Activated naive CD8-positive, alpha-beta T cell treated with anti-CD3 and anti-CD28 coated beads, Interleukin-2, amount 50 U/mL, for 16 hours (primary cell): ENCODE measurements at places on chromosomes 2 and 18.

GRCh38 chr2:202376460-202377206 is 506 bp downstream of the BMPR2 start:
- DNase-seq: no peak

- DNase-seq: no peak
Observed at GRCh38 chr2:46983065-46983801, 67.6 kb upstream of the MCFD2 start.

DNA sequence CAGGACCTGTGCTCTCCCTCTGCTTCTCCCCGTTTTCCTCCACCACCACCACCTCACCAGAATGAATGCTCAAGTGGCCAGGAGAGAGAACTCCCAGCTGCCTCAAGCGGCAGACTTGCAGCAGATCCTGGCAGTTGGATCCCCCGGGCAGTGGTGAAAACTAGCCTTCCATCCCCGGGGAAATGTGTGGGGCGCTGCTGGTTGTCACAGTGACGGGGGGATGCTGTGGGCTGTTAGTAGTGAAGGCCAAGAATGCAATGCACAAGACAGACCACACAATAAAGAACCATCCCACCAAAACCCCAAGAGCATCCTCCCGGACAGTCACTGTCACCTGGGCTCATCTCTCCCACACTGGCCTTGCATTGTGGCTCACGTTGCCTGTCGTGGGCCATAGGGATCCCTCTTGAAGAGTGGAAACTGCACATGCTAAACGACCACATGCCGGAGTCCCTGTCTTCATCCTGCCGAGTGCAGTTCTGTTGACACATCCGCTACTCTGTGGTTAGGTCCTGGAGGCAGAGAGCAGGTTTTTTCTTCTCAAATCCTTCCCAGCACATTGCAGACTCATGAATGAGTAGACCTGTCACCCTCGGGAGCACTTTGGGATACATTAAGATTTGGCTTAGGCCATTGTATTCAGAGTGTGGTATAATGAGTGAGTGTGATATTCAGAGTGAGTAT is 13.5 kb downstream of the SPATA3 start:
- no peak for DNase-seq

DNA sequence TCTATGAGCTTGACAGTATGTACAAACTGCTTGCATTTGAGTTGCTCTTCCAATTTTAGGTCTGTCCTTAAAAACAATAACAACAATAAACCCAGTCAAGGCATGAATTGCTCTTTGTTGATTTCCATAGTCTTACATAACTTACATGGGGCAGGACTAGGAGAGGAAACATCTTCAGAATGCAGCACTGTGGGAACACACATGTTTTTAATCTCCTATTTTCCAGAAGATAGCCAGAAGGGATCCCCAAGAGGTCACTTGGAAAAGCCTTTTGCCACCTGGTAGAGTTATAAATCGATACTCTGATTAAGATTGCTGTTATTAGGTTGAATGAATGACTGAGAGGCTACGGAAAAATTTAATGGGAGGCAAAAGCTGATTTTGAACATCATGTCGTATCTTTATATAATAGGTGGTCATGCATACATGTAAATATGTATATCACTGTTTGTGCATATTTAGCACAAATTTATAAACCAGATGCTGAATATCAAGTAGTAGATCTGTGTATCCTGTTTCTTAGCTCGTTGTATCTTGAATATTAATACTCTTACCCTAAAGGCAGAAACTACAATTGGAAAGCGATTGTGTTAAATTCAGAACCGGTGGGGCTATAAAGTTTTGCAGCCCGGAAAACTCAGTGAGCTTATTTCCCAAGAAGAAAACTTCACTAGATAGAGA is 479.4 kb upstream of the TCF4 start:
- DNase-seq: no peak

- no peak for DNase-seq
Observed at GRCh38 chr2:8234253-8234652, 447.6 kb upstream of the ID2 start.

- no peak for DNase-seq
Observed at GRCh38 chr18:12933327-12933726, 14.5 kb upstream of the SEH1L start.

DNA sequence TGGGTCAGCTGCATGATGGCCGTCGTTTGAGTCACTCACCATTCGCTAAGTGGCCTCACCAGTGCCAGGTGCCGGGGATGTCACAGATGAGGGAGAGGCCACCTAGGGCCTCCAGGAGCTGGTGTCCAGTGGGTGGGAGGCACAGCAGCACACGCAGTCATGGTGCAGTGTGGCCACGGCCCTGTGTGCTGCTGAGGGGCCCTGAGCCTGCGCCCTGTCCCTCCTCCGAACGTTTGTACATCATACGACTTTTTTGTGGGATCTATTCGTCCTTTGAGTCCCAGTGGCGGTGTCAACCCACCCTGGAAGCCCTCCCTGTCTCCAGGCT is 30.1 kb upstream of the ODC1 start:
- DNase-seq: no peak

GRCh38 chr18:32469691-32470459 is 807 bp downstream of the GAREM1 start:
- DNase-seq: no peak

DNA sequence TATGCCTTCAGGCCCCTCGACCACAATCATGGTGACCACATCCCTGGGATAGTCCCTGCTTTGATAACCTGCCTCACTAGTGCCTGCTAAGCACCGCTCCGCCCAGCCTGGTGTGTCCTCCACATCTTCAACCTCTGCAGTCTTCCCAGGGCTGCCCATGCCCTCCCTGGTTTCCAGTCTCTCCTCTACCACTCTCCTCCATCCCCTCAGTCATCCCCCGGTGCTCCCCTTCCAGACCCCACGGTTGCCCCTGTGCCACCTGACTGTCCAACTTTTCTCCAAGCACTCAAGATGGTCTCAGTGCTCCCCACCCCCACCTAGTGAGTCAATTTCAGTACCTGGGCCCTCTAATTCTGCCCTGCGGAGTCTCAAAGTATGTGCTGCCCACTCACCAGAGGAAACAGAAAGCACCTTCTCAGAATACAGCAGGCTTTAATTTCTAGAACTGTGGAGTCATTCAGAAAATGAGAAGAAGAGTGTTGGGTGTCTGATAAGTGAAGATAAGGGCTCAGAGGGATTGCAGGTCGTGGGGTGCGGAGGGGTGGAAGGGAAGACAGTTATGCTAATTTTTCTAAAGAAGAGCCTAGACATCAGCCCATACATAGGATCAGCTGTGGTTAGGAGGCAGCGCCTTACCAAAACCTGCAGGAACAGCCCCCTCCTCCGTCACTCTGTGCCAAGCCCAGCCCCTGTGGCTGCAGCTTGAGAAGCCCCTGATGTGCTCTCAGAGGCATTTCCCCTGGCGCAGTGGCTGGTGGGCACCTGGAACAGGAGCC is 53.6 kb upstream of the CAB39 start:
- peak; percentile 54 for DNase-seq

DNA sequence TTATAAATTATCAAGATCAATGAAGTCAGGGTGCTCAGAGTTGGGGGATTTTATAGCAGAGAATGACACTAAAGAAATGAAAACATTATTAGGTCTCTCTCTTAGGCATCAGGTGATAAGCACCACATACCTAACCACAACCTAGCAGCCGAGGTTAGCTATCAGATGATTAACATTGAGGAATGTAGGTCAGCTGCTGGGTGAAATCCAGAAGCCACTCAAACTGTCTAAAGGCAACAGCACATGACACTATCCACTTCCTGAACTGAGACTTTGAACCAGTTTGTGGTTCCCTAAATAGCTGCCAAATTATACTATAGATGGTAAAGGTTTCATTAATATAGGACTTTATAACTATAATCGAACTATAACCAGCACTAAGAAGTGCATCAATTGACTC is 4.7 kb downstream of the EPG5 start:
- DNase-seq: no peak

GRCh38 chr2:198063242-198063641 is 258.8 kb downstream of the PLCL1 start:
- DNase-seq: no peak

DNA sequence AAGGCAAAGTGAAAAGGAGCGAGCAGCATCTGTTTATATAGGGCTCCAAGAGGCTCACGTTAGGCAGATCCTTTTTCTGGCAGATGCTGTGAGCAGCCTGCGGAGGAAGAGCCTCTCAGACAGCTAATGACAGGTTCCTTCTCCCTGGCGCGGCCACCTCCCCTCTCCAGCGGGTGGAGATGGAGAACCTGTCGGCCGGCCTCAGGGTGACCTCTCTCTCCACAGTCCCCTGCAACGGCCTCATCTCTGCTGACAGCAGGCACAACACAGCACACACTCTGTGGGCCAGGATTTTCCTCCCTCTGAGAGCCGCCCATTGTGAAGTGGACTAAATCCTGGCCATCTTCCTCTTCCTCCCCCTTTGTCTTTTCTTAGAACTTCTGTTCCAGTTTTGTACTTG is 119.8 kb downstream of the PRKCE start:
- no peak for DNase-seq

- DNase-seq: no peak
Observed at GRCh38 chr2:101892377-101892776, 99.4 kb upstream of the IL1R2 start.

DNA sequence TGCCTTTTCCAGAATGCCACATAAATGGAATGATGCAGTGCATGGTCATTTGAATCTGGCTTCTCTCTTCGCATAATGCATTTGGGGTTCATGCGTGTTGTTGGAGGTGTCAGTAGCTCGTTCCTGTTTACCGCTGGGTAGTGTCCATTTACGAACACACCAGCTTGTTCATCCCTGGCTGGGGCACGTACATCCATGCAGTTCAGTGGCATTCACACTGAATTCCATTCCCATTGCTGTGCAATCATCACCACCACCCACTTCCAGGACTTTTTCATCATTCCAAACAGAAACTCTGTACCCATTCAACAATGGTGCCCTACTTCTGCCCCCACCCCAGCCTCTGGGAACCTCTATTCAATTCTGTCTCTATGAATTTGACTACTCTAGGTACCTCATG is 14.7 kb upstream of the CIDEA start:
- DNase-seq: no peak

DNA sequence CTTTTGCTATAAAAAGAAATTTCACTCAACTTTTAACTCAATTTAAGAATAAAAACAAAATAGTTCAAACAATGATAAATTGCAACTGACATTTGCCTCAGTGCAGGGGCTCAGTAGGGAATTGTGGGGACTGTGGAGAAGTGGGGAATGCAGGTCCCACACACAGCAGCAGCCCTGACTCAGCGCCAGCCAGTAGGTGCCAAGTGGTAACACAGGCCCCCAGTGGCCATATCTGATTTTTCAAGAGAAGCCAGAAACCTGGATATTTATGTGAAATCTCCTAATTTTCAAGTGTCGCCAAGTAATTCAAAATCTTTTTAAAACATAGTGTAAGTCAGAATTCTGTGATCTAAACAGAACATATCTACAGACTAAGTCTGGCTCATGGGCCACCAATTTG is 186.3 kb downstream of the EN1 start:
- DNase-seq: no peak

DNA sequence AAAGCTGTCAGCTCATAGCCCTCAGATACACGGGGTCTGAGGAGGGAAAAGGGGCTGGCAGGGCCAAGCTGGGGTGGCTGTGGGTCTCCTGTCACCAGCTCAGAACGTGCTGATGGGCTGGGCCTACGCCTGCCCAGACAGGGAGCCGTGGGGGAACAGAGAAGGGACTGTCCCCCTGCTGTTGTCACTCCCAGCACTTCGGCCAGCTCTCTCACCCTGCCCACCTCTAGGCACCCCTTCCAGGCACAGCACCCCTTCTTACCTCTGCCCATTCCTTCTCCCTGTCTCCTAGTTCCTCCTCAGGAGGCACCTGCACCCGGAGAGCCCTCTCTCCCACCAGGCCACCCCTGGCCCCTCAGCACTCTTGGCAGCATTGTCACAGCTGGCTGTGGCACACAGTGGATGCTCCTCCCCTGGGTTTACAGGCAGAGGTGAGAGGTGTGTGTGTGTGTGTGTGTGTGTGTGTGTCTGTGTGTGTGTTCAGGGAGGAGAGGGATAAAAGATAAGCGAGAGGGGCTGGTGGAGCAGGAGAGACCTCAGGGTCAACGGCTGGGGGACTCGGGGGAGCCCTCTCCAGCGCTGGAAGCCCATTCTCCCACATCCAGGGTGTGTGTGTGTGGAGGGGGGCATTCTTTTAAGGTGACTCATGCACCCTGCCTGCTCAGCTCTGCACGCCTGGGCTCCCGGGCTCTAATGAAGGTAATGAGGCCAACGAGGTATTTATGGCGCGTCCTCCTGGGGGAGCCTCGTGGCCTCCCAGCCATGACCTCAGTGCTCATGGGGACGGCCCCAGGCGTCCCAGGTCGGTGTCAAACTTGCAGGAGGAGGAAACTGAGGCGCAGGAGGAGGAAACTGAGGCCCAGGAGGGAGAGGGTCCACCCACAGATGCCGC is 66.1 kb upstream of the SMAD7 start:
- no peak for DNase-seq

- no peak for DNase-seq
Observed at GRCh38 chr2:28333606-28334526, 58.8 kb upstream of the FOSL2 start.

DNA sequence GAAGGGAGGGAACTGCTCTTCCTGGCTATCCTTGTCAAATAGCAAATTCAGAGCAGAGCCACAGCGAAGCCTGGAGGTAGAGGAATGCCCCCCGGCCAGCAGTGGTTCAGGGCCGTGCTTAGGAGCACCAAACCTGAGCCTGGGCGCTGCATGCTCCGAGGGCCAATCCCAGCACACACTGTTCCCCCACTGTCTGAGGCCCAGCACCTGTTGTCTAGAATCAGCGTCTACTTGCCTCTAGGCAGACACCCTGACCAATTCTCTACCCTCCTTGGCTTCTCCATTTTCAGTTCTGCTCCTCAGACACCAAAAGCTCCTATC is 177.6 kb upstream of the PKDCC start:
- DNase-seq: no peak

DNA sequence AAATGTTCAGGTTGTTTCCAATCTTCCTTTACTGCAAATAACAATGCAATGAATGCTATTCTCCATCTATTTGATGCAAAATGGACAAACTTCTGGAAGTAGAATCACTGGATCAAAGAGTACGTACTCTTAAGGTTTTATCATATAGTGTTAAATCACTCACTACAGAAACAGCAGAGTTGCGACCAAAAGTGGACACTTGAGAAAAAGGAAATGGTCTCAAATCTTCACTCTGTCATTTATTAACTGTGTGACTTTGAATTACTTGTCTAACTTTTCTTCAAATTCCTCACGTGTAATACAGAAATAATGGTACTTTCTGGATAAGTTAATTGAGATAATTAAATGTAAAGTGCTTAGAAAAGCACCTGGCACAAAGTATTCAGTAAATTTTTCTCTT is 78.1 kb downstream of the CERKL start:
- no peak for DNase-seq

DNA sequence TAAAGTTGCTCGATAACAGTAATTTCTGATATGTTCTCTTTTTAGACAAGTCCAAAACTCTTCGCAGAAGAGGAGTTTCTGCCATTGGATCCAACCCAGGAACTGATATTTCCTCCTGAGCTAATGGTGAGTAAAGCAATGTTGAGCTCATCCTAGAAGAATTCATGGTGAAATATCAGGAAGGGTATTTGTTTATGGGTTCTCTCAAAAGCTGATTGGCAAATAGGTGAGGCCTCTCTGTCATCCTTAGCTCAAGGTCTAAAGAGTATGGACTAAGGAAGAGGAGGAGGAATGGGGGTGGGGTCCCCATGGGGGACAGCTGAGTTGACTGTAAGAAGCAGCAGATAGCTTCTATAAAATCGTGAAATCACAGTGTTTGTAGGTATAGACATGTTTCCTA is 18.2 kb downstream of the AOX1 start:
- DNase-seq: no peak

GRCh38 chr2:64562148-64562784 is 38.1 kb downstream of the AFTPH start:
- no peak for DNase-seq
